ENCODE measurements at places on chromosomes 2 and 18.

- DNase-seq: no peak
These were observed 36.2 kb upstream of the DNMT3A start for GRCh38 chr2:25377822-25378421.

DNA sequence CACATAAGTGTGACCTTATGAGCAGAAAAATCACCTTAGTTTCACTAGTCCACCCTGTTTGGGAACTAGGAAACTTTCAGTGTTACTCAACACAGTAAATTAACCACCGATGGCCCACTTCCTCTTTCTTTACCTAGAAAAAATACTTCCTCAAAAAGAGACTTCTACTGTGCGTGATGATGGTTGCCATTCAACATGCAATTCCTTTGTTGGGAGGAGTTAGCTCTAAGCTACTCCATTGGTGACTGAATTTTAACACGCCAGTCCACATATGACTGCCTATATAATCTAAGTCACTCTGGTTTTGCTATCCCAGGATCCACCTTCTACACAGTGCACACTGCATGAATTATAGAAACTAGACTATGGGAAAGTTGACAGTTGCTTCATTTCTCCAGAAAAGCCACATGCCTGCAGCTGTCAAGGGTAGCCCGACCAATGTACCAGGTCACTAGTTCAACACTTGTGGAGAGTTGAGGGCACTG, 47.8 kb upstream of the REG3G start:
- no peak for DNase-seq

- no peak for DNase-seq
These were observed 82.4 kb downstream of the MTCL1 start for GRCh38 chr18:8787794-8788193.

DNA sequence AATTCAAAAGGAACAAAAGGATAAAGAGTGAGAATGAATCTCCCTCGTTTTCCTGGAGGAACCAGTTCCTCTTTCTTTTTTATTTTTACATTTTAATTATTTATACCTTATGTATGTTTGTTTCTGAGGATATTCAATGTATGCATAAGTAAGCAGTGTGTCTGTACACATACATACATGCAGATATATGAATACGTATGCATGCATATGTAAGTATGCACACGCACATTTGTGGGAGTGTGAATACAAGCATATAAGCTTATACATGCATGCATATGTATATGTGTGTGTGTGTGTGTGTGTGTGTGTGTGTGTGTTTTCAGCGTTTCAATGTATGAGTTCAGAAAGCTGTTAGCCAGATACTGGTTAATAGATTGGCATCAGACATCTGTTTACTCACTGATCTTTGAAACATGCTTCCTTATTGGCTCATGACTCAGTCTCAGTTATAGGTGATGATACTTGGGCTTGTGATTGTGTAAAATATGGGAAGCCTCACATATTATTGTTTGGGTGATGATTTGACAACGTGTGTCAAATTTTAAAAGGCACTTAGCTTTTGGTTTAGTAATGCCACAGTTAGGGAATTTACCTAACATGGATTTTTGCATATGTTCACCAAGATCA, 279.7 kb upstream of the TRIB2 start:
- no peak for DNase-seq

DNA sequence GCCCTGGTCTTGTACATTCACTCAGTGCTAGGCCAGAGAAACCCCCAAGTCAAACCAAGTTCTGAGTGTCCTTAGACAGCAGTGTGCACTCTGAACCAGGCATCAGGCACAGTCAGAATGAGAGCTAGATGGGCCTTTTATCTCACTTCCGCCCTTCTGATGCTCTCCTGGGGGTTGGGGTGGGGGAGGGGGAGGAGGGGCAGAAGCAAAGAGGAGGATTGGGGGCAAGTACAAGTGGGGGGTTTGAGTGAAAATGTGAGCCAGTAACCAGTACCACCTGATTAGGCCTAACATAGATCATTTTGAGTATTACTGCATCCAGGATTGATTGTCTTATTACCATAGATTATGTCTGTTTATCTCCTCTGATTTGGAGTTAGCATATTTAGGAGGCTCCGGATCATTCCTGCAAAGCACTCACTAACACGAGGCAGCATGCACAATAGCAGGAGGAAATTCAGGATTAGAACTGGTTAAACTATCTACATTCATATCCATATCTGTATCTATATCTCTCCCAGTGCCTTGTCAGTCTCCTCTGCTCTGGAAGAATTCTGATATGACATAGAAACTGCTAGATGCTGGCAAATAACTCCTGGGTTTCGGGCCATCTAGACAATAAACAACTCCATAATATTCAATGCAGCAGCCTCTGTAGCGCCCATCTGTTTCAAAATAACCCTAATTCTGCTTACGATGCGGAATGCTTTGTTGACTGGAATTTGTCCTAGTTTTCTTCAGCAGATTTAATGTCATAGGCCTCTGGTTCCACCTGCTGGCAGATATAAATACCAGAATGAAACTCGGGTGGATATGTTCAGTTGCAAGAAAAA, 149.1 kb downstream of the RHBDD1 start:
- peak; percentile 46 for DNase-seq

- DNase-seq: no peak
These were observed 463.9 kb upstream of the HS6ST1 start for GRCh38 chr2:128782411-128783192.

- DNase-seq: no peak
These were observed 514.2 kb downstream of the PTPRM start for GRCh38 chr18:8081267-8081666.

DNA sequence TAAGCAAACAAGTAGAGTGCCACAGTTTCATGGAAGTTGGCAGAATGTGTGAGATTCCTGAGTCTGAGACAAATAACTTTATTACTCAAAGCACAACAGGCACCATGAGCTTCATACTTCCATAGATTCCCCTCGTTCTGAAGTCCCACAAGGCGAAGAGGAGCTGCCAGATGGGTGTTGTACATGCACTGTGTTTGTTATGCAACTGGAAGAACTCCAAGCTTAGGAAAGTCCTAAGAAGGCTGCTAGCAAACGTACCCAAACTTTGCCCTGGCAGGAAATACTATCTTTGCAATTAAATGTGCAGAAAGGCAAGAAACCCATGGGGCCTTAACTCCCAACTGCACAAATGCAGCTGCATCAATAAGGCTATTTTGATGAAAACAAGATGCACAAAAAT, 1.6 kb upstream of the GCA start:
- DNase-seq: no peak

DNA sequence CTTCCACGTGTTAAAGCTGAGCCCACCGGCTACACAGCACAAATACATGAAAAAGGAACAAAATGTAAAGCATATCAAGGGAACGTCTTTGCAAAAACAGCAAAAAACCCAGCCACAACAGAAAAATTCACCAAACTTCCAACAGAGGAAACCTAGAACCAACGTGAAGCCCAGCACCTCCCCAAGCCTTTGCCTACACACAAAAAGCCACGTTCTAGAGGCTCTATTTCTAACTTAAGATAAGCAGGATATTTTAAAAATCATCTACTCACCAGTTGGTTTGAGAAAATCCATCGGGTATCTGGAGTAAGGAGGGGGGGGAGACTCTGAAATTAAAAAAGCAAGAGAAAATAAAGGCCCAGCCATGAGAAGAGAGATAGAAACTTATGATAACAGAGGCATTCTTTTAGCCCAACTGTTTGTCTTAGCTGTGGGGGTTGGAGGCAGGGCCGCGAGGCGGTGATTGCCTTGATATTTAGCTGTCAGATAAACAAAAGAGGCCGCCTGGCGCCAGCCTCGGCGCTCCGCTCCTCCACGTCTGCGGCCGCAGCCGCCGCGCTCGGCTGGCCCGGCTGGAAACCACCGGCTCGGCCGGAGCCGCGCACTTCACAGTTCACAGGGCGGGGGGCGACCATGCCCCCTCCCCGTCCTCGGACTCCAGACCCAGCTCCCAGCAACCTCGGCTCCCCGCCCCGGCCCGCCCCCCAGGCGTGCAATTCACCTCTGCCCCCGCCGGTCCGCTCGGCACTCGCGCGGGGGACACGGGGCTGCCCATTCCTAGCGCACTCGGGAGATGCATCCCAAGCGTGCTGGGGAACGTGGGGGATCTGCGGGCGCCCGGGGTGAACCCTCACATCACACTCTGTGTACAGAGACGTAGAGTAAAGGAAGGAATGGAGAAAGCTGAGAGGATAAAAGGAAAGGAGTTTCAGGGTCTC, 2.4 kb downstream of the SMAD7 start:
- DNase-seq: no peak

GRCh38 chr2:169808221-169808620, 9.6 kb downstream of the SSB start:
- no peak for DNase-seq

- no peak for DNase-seq
These were observed 49.5 kb downstream of the CAPN13 start for GRCh38 chr2:30757749-30758148.
